Endodermal cell (in vitro differentiated cells): ENCODE measurements at places on chromosomes 7 and 10. TPM values are rescaled to one million over a fixed set of nuclear protein-coding genes. Genes with fewer than 3 reads are reported as not detected.

TLX1 gene
- not detected in 2 replicates for total RNA-seq

GRCh38 chr7:685540-685939 lies 41.0 kb upstream of the DNAAF5 start:
- DNase-seq = no peak

MMP21 gene
- not detected in 2 replicates for total RNA-seq

DNA sequence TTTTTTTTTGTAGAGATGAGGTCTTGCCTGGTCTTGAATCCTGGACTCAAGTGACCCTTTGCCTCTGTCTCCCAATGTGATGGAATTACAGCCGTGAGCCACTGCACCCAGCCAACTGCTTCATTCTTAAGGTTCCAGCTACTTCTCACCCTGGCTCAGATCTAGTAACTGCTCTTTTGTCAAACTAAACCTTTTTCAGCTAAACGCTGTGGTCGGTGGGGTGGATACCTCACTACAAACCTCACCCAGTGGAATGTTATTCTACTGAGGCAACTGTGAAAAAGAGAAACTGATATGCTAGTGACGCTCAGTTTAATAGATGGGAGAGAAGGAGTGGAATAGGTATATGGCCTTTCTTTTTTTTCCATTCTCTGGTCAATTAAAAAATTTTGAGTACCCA lies 1.7 kb upstream of the MRLN start:
- no peak for DNase-seq

ITIH5 gene
- 3.7 to 5.3 TPM (median 4.7 TPM) in 3 replicates for total RNA-seq
